ENCODE measurements at places on chromosomes 12 and 14.

GRCh38 chr14:57462551-57462950, 31.1 kb downstream of the CCDC198 start:
- DNase-seq = no peak

- DNase-seq = peak; percentile 21
Observed at GRCh38 chr14:66709291-66709690, 201.3 kb downstream of the GPHN start.

GRCh38 chr12:20483776-20484175, 115.4 kb downstream of the PDE3A start:
- no peak for DNase-seq

DNA sequence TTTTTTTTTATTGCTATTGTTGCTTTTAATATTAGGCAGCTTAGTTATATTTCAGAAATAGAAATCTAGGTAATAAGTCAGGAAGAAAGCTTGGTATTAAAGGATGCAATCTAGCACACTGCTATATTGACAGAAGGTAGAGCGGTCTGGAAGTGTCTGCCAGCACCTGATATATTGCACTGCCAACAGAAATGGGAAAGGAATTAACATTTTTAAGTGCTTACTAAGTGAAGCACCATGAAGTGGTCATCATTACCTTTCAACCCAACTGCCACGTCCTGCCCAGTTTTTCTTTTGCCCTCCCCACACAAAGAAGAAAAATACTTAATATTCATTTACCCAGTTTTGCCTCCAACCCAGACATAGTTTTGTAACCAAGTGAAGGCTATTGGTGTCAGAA, 163.5 kb downstream of the KITLG start:
- no peak for DNase-seq

DNA sequence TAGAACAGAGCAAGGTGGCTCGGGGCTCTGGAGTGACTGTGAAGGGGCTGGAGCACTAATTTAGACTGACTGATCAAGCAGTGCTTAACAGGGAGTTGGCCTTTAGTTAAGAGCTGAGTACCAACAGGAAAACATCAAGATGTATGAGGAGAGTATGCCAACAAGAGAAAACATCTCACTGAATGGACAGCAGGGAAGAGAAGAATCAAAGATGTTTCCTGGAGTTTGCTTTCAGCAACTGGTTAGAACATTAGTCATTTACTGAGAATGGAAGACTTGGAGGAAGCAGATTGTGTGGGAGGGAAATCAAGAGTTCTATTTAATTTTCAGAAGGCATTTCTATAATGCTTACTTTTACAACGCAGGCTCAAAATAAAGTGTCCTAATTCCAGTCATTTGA, 259.3 kb downstream of the ADAMTS20 start:
- DNase-seq = no peak
